CD4-positive, CD25-positive, alpha-beta regulatory T cell (primary cell): ENCODE measurements at places on chromosomes 16 and 17. TPM values are rescaled to one million over a fixed set of nuclear protein-coding genes. Genes with fewer than 3 reads are reported as not detected.

DNA sequence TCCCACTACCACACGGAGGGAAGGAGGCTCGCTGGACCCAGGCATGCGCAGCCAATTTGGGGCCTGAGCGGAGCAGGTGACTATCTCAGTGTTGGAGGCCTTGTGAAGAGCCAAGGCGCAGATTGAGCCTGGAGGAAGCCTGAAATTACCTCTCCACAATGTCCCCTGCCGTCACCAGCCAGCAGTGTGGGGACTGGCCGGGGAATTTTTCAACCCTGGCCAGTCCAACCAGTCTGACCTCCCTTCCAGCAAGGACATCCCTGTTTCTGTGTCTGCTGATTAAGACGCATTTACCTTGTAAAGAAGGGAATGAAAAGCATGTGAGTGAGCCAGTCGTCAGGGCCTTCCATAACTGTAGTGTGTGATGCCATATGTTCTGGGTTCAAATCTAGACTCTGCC lies 198.1 kb upstream of the IRX3 start:
- H3K27ac ChIP-seq, result no peak overlapping the region
- H3K4me1 ChIP-seq, result no peaks in the 10 kb centered on the region
- no peaks in the 10 kb centered on the region for H3K36me3 ChIP-seq
- H3K27me3 ChIP-seq, result no peaks in the 10 kb centered on the region

GRCh38 chr16:74480150-74481029 lies 59.1 kb upstream of the CLEC18B start:
- no peaks in the 10 kb centered on the region for H3K27me3 ChIP-seq
- H3K36me3 ChIP-seq, result peaks cover 87% of the 10 kb centered on the region
- no peak overlapping the region for H3K27ac ChIP-seq
- no peaks in the 10 kb centered on the region for H3K4me1 ChIP-seq
- no peak overlapping the region for H3K4me3 ChIP-seq

ITGAD gene
- total RNA-seq, result not detected

DNA sequence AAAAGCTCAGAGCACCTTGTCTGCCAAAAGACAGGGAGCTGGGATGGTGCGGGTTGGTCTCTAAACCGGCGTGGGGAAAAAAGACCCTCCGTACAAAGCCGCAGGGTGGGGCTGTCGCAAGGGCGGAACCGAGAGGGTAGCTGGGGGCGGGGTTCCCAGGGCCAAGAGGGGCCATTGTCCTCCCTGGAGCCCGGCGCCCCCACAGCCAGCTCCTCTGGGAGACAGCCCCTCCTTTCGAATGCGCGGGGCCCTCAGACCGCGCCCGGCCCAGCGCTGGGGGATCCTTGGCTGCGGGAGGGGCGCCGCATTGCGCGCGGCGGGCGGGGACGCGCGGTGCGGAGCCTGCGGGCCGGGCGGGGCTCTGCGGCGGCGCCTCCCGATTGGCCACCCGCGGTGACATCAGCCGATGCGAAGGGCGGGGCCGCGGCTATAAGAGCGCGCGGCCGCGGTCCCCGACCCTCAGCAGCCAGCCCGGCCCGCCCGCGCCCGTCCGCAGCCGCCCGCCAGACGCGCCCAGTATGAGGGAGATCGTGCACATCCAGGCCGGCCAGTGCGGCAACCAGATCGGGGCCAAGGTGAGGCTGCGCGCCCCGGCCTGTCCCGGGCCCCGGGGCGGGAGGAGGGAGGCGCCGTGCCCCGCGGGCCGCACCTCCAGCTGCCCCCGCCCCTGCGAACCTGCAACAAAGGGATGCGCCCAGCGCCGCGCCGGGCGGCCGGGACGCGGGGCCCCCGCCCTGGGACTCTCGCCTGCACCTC lies at the start of gene TUBB3:
Gene TUBB3, plus strand, starts transcription at position 459 of the 756 bp plus-strand sequence. Its CDS starts 60 bp downstream, at position 519.
- no peaks in the 10 kb centered on the region for H3K27me3 ChIP-seq
- H3K4me1 ChIP-seq, result peaks cover 71% of the 10 kb centered on the region
- H3K4me3 ChIP-seq, result no peak within 1 kb of the TSS
- H3K27ac ChIP-seq, result no peak within 1 kb of the TSS
- DNase-seq, result no peak
- H3K36me3 ChIP-seq, result no peaks in the 10 kb centered on the region

DNA sequence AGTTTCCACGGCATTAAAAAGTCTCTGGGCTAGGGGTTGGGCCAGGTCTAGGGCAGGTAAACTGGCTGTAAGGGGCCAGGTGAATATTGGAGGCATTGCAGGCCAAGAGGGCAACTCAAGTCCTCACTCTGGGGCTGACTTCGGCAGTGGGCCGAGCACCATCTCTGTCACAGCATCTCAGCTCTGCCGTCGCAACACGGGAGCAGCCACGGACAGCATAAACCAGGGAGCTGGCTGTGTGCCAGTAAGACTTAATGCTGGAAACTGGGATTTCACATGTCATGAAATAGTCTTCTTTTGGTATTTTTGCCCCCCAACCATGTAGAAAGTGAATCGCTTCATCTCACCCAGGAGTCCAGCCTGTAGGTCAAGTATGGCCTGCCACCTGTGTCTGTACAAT lies 12.6 kb upstream of the LGALS9 start:
- DNase-seq, result no peak
- H3K36me3 ChIP-seq, result peaks cover 49% of the 10 kb centered on the region
- no peaks in the 10 kb centered on the region for H3K27me3 ChIP-seq
- peaks cover 12% of the 10 kb centered on the region for H3K4me1 ChIP-seq
- no peak overlapping the region for H3K4me3 ChIP-seq

- no peak overlapping the region for H3K4me3 ChIP-seq
- H3K27ac ChIP-seq, result no peak overlapping the region
- H3K36me3 ChIP-seq, result no peaks in the 10 kb centered on the region
- DNase-seq, result no peak
- no peaks in the 10 kb centered on the region for H3K4me1 ChIP-seq
These were observed 13.1 kb downstream of the MYH11 start for GRCh38 chr16:15843635-15844279.

GRAPL gene
- 37.1 TPM for total RNA-seq

WIPF2 gene
- 40.7 TPM for total RNA-seq

GLIS2 gene
- not detected for total RNA-seq

GRCh38 chr17:77420804-77421629 lies 280.2 kb downstream of the SEC14L1 start:
- peak overlapping the region; percentile 15 for H3K4me3 ChIP-seq
- DNase-seq, result no peak
- H3K4me1 ChIP-seq, result peaks cover 69% of the 10 kb centered on the region
- H3K27me3 ChIP-seq, result no peaks in the 10 kb centered on the region
- peak overlapping the region; percentile 57 for H3K27ac ChIP-seq

GRCh38 chr17:80962356-80963329 lies 29.0 kb upstream of the CHMP6 start:
- no peaks in the 10 kb centered on the region for H3K36me3 ChIP-seq
- H3K27ac ChIP-seq, result no peak overlapping the region
- H3K4me1 ChIP-seq, result no peaks in the 10 kb centered on the region

DNA sequence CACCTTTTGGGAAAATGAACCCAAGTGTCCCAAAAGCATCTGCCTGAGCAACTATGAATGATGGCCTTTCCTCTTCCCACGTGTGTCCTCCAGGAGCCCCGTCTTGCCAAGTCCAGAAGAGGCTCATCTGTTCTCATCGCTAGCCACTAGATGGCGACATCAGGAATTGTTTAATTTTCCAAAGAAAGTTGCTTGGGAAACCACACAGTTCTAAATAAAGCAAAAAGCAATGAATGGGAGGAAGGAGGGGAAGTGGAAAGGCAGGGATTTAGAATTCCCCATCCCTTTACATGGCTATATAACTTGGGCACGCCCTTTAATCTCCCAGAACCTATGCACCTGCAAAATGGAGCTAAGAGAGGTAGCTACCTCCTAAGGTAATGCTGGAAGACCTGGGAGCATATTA lies 9.0 kb upstream of the CDH5 start:
- H3K36me3 ChIP-seq, result no peaks in the 10 kb centered on the region
- H3K27me3 ChIP-seq, result no peaks in the 10 kb centered on the region
- DNase-seq, result peak; percentile 32
- no peak overlapping the region for H3K4me3 ChIP-seq
- H3K4me1 ChIP-seq, result no peaks in the 10 kb centered on the region

DNA sequence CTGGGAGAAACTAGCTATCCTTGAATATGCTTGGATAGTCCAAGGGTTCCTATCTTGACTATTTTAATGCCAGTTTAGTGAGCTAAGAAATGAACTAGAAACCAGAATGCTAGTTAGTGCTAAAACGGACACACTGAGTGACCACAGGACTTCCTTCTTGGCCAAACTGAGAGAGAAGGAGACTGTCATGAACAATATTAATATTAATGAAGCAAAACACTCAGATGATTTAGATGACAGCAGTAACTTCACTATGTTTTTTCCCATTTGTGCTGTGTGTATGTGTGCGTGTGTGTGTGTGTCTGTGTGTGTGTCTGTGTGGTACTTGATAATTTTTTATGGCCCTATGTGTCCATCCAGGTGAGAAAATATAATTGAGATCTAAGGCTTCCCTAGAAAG lies 2.2 kb upstream of the ATXN1L start:
- no peak for DNase-seq
- no peak overlapping the region for H3K27ac ChIP-seq
- no peaks in the 10 kb centered on the region for H3K27me3 ChIP-seq
- peaks cover 5% of the 10 kb centered on the region for H3K36me3 ChIP-seq
- peaks cover 18% of the 10 kb centered on the region for H3K4me1 ChIP-seq

- H3K4me3 ChIP-seq, result no peak overlapping the region
- H3K27ac ChIP-seq, result no peak overlapping the region
- no peak for DNase-seq
- no peaks in the 10 kb centered on the region for H3K4me1 ChIP-seq
- no peaks in the 10 kb centered on the region for H3K27me3 ChIP-seq
- peaks cover 41% of the 10 kb centered on the region for H3K36me3 ChIP-seq
These were observed 13.6 kb upstream of the GGA2 start for GRCh38 chr16:23523876-23524385.

DNA sequence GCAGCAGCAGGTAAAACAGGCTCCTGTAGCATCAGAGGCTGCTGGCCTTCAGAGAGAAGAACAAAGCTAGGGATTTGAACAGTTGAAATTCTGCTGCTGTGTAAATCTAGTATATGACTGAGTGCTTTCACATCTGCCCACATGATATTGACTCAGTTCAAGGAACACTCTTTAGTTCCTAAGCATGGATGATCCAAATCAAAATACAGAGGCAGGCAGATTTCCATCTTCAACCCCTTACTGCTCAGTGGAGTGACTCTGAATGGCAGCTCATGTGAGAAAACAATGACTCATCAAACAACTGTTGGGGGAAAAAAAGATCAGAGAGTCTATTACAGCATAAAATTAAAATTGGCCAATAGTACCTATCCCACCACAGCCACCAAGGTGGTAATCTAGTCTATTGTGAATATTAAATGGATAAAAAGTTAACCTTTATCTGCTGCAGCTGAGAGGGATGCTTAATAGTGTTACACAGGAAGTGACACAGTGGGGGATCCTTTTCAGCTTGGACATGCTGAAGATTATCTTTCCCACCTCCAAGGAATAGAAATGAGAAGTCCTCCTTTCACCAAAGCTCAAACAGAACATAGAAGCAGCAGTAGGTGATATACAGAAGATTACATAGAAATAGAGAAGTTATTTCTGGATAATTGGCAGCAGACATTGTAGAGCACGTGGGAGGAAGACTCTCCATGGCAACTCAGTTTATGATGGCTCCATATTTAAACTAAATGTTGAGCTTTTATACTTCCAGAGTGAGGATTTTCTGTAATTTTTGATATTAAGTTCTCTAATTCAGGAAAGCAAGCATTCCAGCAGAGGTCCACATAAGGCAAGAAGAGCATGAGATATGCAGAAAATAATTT lies 239.7 kb upstream of the ERCC4 start:
- no peak overlapping the region for H3K27ac ChIP-seq
- no peak overlapping the region for H3K4me3 ChIP-seq
- no peak for DNase-seq
- H3K4me1 ChIP-seq, result no peaks in the 10 kb centered on the region
- no peaks in the 10 kb centered on the region for H3K27me3 ChIP-seq
- H3K36me3 ChIP-seq, result no peaks in the 10 kb centered on the region

GRCh38 chr16:52748741-52749140 lies 201.8 kb upstream of the TOX3 start:
- DNase-seq, result no peak
- H3K4me3 ChIP-seq, result no peak overlapping the region
- no peaks in the 10 kb centered on the region for H3K27me3 ChIP-seq
- H3K4me1 ChIP-seq, result no peaks in the 10 kb centered on the region
- no peak overlapping the region for H3K27ac ChIP-seq

SOCS3 gene
- total RNA-seq, result 218 TPM

CRISPLD2 gene
- 0.54 TPM for total RNA-seq

- H3K36me3 ChIP-seq, result peaks cover 10% of the 10 kb centered on the region
- no peak overlapping the region for H3K27ac ChIP-seq
- no peak for DNase-seq
- no peak overlapping the region for H3K4me3 ChIP-seq
- no peaks in the 10 kb centered on the region for H3K4me1 ChIP-seq
These were observed 18.4 kb downstream of the STX8 start for GRCh38 chr17:9557161-9557755.

DNA sequence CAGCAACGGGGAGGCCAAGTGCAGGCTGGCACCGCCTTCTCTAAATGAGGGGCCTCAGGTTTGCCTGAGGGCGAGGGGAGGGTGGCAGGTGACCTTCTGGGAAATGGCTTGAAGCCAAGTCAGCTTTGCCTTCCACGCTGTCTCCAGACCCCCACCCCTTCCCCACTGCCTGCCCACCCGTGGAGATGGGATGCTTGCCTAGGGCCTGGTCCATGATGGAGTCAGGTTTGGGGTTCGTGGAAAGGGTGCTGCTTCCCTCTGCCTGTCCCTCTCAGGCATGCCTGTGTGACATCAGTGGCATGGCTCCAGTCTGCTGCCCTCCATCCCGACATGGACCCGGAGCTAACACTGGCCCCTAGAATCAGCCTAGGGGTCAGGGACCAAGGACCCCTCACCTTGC lies 18.5 kb downstream of the NGFR start:
- no peaks in the 10 kb centered on the region for H3K4me1 ChIP-seq
- no peaks in the 10 kb centered on the region for H3K27me3 ChIP-seq
- no peak overlapping the region for H3K27ac ChIP-seq
- H3K4me3 ChIP-seq, result no peak overlapping the region
- no peaks in the 10 kb centered on the region for H3K36me3 ChIP-seq
